ENCODE measurements at places on chromosomes 6 and 20.

GRCh38 chr20:46520976-46521579 is 7.7 kb upstream of the ZNF334 start:
- ATAC-seq = no peak
- no peak overlapping the region for H3K27ac ChIP-seq
- H3K4me3 ChIP-seq = no peak overlapping the region
- H3K27me3 ChIP-seq = peaks cover 79% of the 10 kb centered on the region

DNA sequence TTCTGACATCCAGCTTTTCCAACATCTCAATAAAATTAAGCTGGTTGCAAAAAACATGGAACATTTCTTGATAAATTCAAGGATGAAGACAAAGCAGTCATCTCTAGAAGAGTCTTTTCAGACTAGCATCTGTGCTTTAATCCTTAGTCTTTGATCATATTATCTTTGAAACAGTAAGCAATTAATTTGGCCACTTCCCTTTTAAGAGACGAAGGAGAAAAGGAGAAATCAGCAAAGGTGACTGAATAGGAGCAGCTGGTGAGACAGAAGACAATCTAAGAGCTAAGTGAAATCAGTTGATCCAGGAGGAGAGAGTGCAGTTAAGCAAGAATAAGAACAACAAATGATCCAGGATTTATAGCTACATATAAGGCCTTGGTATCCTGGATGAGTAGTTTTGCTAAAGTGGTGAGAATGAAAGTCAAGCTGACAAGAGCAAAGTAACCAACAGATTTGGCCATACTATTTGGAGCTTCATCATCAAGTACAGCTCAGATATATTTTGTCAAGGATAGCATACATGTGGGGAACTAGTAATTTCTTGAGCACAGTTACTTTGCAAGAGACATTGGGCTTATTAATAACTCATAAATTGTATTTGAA is 215.5 kb downstream of the ADGB start:
- no peak overlapping the region for H3K4me3 ChIP-seq
- H3K36me3 ChIP-seq = no peaks in the 10 kb centered on the region
- ATAC-seq = no peak
- H3K4me1 ChIP-seq = no peaks in the 10 kb centered on the region

GRCh38 chr6:149060985-149061760 is 256.3 kb upstream of the TAB2 start:
- H3K4me1 ChIP-seq = peaks cover 23% of the 10 kb centered on the region
- no peak for ATAC-seq
- no peak overlapping the region for H3K4me3 ChIP-seq
- H3K27ac ChIP-seq = no peak overlapping the region

DNA sequence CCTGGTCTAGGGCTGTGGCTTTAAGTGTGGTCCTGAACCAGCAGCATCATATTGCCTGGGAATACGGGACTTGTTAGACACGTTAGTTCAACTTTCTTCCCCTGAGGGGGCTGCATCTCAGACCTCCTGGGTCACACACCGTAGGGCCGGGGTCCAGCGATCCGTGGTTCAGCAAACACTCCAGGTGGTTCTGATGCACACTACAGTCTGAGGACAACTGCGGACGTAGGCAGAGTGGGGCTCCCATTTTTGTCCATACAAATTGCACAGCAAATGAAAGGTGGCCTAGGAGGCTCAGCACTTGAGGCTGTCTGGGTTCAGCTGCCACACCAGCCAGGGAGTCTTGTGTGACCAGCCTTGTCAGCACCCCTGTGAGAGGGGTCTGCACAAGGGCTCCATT is 233.1 kb downstream of the QKI start:
- no peaks in the 10 kb centered on the region for H3K4me1 ChIP-seq
- ATAC-seq = no peak
- H3K27ac ChIP-seq = no peak overlapping the region
- H3K4me3 ChIP-seq = no peak overlapping the region
- no peaks in the 10 kb centered on the region for H3K27me3 ChIP-seq
- no peaks in the 10 kb centered on the region for H3K36me3 ChIP-seq

DNA sequence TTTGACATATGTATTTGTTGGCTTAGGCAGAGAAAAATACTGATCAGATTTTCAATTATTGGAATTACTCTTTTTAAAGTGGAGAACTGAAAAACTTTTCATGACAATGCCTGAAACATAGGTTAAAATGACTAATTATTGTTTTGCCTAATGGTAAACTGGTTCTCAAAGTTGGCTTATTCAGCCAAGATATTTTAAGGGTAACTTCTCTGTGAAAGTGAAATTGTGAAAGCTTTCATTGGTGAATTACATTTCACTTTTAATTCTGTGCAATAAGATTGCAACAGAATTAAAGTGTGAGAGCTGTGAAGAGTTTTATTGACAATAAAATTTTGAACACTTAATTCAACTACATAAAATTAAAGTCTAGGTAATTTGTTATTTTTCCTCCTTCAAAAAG is 24.5 kb downstream of the KIAA0408 start:
- no peak for ATAC-seq
- no peaks in the 10 kb centered on the region for H3K36me3 ChIP-seq
- H3K27me3 ChIP-seq = no peaks in the 10 kb centered on the region

- no peak overlapping the region for H3K27ac ChIP-seq
- no peaks in the 10 kb centered on the region for H3K27me3 ChIP-seq
- ATAC-seq = no peak
- H3K4me3 ChIP-seq = no peak overlapping the region
- H3K4me1 ChIP-seq = no peaks in the 10 kb centered on the region
- no peaks in the 10 kb centered on the region for H3K36me3 ChIP-seq
These were observed 79.7 kb upstream of the MYLIP start for GRCh38 chr6:16049168-16049567.

DNA sequence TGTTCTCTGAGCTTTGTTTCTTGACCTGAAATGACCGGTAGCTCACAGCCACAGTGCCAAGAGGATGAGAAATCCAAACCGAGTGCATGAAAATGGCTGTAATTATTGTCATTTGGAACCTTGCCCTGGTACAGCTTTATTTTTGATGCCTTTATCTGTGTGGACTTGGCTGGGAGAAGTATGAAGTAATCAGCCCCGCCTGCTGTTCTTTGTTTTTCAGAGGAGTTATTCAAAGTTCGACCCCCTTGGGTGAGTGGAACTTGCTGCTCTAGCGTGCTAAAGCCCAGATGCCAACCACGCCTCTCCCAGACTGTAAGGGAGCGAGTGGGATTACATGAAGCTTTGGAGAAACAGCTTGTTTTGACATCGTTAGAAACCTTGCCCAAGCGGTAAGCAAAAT is 48.3 kb downstream of the ECT2L start:
- peak; percentile 43 for ATAC-seq
- peak overlapping the region; percentile 29 for H3K27ac ChIP-seq
- no peaks in the 10 kb centered on the region for H3K36me3 ChIP-seq
- H3K4me3 ChIP-seq = no peak overlapping the region

DNA sequence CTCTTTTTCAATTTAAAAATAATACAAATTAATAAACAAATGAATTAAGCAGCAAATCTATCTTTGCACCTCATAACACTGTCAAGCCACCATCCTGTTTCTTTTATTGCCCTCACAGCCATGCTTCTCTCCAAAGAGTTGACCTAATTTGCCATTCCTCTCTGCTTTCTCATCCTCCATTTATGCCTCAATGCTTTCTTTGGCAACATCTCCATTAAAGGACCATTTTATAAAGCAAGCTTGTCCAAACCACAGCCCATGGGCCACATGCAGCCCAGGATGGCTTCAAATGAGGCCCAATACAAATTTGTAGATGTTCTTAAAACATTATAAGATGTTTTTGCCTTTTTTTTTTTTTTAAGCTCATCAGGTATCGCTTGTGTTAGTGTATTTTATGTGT is 26.4 kb upstream of the MEI4 start:
- H3K36me3 ChIP-seq = no peaks in the 10 kb centered on the region
- no peak overlapping the region for H3K27ac ChIP-seq
- no peaks in the 10 kb centered on the region for H3K4me1 ChIP-seq
- no peak overlapping the region for H3K4me3 ChIP-seq
